Breast epithelium (tissue), 4 donors: ENCODE measurements at places on chromosomes 7 and 10. TPM values are rescaled to one million over a fixed set of nuclear protein-coding genes. Genes with fewer than 3 reads are reported as not detected.

DNA sequence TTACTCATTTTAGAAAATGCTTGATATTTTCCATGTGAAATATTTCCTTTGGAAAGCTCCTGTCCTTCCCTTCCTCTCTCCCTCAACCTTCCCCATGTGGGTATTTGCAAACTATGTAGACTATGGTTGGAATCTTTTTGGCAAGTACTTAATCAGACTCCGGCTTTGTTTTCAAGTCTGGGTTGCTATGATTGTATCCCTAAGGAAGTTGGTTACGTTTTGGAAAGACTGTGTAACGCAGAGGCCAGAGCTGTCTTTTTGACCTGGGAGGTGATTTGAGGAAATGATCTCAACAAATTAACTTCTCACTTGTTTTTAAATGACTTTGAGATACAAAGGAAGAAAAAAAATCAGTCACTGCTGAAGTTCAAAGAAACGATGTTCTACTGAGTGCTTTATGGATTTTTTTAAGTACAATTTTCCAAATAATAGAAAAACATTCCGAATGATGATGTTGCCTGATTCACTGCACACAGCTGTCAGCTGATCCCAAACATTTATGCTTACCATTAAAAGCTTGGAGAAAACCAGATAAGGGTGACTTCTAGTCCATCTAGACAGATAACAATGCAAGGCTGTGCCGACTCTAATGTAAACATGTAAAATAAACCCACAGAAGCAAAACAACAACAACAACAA is 145.5 kb upstream of the CELF2 start:
- H3K4me3 ChIP-seq, result no peak overlapping the region
- H3K27me3 ChIP-seq, result no peaks in the 10 kb centered on the region
- peak overlapping the region; percentile 81 for H3K27ac ChIP-seq

DNA sequence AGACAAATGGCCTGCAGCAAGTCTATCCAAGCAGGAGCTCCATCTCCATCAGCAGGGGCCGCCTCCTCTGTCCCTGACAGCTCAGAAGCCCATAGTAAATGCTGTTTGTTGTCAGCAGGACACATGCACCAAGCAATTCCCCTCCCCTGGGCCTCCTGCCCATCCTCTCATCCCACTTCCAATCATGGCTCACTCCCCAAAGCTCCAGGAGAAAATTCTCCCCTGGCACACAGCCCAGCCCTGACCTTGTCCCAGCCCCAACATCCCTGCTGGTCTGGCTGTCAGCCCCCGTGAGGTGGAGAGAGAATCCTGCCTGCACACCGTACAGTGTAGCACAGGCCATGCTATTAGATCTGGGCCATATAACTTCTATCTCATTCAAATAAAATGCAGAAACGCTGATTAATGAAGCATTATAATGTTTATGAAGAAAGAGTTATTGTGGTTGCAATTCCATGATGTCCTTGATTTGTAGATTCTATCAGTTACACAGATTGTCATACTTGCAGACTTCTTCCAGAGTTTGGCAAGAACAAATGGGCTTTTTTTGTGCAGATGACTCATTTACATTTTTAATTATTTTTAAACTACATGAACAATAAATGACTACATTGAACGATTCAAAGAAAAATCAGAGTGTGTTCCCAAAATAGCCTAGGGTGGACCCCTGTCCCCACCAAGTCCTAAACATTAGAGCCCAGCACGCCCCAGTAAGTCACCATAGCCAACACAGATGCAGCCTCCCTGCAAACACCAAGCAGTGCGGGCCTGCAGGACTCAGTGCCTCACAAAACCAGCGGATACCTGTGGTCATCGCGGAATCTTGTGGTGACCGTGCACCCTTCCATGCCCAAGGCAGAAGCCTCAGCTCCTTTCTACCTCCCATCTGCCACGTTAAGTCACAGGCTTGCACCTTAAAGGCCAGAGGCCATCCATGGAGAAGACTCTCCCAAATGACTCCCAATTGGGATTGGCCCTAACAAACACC is 70.1 kb downstream of the COBL start:
- no peaks in the 10 kb centered on the region for H3K4me1 ChIP-seq
- H3K36me3 ChIP-seq, result no peaks in the 10 kb centered on the region
- no peak overlapping the region for H3K27ac ChIP-seq
- H3K4me3 ChIP-seq, result no peak overlapping the region
- H3K27me3 ChIP-seq, result no peaks in the 10 kb centered on the region

GRCh38 chr7:96303686-96304443 is 18.0 kb downstream of the SLC25A13 start:
- H3K36me3 ChIP-seq, result no peaks in the 10 kb centered on the region
- no peaks in the 10 kb centered on the region for H3K27me3 ChIP-seq
- H3K4me1 ChIP-seq, result peaks cover 11% of the 10 kb centered on the region
- H3K27ac ChIP-seq, result peak overlapping the region; percentile 50

DNA sequence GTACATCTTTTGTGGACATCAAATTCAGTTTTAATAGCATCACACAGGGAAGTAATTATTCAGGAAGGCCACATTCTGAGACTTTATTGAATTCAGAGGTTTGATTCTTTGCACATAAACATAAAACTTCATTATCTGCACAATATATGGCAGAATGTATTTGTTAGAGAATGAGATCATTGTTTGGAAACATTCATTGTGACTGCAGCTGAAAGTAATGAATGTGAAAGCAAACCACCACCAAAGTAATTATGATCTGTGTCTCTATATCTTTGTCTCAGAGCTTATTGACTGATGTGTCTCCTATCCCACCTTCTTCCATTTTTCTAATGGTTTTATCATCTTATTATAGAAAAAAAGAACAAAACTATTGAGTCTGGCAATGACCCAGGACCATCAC is 340.9 kb upstream of the PCDH15 start:
- no peaks in the 10 kb centered on the region for H3K27me3 ChIP-seq
- DNase-seq, result no peak
- H3K27ac ChIP-seq, result no peak overlapping the region
- H3K36me3 ChIP-seq, result no peaks in the 10 kb centered on the region
- H3K4me3 ChIP-seq, result no peak overlapping the region
- no peaks in the 10 kb centered on the region for H3K4me1 ChIP-seq

DNA sequence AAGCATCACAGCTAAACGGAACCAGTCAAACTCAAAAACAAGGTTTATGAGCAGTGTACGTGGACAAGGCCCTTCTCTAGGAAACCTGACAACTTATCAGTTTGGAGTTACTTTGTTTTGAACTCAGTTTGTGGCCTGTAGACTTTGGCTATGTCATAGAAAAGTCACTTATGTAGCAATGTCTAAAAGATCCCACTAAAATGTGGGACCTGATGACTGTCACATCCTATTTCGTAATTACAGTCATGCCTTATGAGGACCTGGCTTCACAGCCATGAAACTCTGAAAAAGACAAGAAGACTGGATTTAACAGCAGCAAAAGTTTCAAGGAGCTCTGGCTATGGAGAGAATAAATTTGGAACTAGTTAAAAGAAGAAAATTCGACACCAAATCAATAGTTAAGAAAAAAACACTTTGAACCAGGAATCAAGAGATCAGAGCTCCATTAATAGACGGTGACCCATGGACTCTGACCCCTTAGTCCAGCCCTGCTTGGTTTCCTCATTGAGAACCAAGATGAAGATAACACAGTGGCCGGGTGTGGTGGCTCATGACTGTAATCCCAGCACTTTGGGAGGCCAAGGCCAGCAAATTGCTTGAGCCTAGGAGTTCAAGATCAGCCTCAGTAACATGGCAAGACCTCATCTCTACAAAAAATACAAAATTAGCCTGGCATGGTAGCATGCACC is 204.3 kb downstream of the SFMBT2 start:
- no peak overlapping the region for H3K27ac ChIP-seq
- H3K4me3 ChIP-seq, result no peak overlapping the region
- DNase-seq, result no peak
- no peaks in the 10 kb centered on the region for H3K27me3 ChIP-seq
- no peaks in the 10 kb centered on the region for H3K36me3 ChIP-seq
- H3K4me1 ChIP-seq, result no peaks in the 10 kb centered on the region

DNA sequence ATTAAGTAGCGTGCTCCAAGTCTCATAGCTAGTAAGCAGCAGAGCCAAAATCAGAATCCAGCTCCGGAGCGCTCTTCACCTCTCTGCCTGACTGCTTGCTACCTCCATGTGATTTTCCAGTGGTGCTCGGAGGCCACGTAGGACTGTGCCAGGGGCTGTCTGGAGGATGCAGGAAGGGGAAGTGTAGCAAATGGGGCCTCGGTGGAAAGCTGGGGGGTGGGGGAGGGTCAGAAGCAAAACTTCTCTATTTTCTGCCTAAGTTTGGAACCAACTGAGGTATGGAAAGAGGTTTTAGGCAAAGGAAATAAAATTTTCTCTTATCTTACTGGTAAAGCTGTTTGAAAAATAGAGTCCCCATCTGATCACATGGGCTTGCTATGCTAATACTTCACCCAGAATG is 108.7 kb downstream of the TBXAS1 start:
- no peak for DNase-seq
- no peaks in the 10 kb centered on the region for H3K36me3 ChIP-seq
- H3K4me1 ChIP-seq, result no peaks in the 10 kb centered on the region
- H3K27me3 ChIP-seq, result no peaks in the 10 kb centered on the region
- no peak overlapping the region for H3K27ac ChIP-seq
- H3K4me3 ChIP-seq, result no peak overlapping the region

DNA sequence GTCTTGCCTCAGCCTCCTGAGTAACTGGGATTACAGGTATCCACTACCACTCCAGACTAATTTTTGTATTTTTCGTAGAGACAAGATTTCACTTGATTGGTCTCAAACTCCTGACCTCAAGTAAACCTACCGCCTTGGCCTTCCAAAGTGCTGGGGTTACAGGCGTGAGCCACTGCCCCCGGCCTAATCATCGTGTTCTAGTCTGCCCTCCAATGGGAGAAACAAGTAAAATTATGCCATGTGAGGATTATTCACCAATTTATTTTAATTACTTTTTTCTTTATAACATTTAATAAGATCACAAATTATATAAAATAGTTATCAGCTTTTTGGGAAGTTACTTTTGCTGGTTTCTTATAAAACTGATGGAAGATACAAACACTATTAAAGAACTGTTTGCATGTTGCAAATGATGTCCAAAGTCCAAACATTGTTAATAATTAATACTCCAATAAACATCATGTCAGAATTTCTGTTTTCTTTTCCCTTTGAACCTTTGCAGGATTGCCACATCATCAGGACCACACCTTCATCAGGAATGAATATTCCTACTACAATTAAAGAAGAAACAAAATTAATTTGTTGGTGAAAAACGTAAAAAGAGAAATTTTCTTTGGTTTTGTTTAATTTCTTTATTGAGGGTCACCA is 786 bp upstream of the AKR1C4 start:
- no peak overlapping the region for H3K4me3 ChIP-seq
- no peak for DNase-seq
- H3K27ac ChIP-seq, result no peak overlapping the region
- H3K4me1 ChIP-seq, result no peaks in the 10 kb centered on the region
- H3K27me3 ChIP-seq, result no peaks in the 10 kb centered on the region

GRCh38 chr10:49616421-49617101 is 2.7 kb downstream of the CHAT start:
- no peak for DNase-seq
- H3K4me1 ChIP-seq, result no peaks in the 10 kb centered on the region
- H3K27me3 ChIP-seq, result peaks cover 91% of the 10 kb centered on the region
- no peaks in the 10 kb centered on the region for H3K36me3 ChIP-seq

DNA sequence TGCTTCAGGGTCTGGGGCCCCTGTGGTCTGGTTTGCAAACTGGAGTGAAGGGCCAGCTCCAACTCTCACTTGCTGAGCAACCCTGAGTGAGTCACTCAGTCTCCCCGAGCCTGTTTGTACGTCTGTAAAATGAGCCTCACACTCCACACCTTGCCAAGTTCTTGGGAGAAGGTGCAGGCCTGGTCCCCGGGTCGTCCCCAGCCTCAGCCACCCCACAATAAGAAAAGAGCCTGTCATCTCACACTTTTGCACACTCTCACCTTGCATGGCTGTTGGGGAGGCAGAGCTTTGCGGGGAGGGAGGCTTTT is 5.2 kb downstream of the GRIFIN start:
- H3K4me3 ChIP-seq, result no peak overlapping the region
- no peaks in the 10 kb centered on the region for H3K36me3 ChIP-seq
- H3K4me1 ChIP-seq, result no peaks in the 10 kb centered on the region
- no peak overlapping the region for H3K27ac ChIP-seq

GPER1 gene
- total RNA-seq, result 3.3 TPM

DNA sequence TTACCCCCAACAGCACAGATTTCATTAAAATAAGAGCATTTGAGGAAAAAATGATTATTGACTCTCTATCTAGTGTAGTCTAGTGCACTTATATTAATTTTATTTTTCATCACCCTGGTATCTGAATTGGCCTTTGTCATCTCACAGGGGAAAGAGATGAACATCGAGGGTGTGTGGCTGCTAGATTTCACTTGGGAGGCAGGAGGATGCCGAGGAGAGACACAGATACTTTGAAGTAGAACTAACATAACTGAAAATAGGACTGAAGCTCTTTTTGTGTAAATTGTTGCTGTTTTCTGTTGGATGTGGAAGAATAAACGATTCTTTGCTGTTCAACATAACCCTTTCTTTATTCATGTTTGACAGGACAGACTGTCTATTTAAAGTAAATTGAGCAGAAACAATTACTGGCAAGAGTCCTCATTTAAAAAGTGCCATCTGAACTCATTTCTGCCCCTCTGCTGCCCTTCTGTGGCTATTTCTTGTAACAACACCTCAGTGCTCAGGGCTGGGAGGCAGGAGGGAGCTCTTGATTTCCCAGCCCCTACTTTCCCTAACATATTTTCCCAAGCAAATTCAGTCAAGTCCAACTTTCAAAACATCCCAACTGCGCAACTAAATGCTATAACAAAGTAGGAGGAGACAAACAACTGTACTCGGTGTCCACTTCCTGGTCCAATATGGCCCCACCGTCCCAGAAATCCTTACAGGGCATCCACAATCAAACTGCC is 15.6 kb downstream of the LYZL1 start:
- no peak overlapping the region for H3K4me3 ChIP-seq
- no peaks in the 10 kb centered on the region for H3K36me3 ChIP-seq
- no peaks in the 10 kb centered on the region for H3K27me3 ChIP-seq
- H3K4me1 ChIP-seq, result no peaks in the 10 kb centered on the region
- no peak for DNase-seq

PRLHR gene
- not detected for total RNA-seq

DNA sequence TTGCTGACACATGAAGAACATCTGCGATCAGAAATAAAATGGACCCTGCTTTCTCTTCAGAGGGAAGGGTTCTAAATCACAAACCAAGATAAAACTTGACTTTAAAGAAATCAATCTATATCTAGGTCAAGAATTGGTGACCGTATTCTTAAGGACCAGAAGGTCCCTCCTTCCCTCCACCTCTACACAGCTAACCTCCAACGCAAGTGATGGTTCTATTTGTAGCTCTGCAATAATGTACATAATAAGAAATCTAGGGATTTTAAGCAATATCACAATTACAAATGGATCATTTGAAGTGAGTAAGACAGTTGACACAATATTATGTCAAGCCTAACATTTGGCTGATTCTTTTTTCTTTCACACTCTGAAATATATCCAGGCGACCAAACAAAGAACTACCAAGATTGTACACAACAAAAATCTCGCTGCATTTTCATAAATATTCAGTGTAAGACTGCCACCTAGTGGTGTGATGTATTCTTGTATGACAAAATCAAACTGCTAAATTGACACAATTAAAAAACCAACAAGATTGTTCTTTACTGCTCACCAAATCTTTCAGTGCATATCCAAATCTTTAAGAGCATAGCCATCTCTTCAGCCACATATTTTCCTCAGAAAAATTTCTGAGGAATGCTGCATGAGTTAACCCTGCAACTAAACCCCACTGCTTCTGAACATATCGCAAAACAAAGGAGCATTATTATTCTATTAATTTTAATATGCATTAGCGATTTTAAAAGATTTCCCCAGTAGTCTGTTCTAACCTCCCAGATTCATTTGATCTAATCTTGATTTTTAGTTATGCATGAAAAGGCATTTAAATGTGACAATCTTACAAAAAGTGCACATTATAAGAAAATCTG is 44.5 kb downstream of the ICA1 start:
- H3K27me3 ChIP-seq, result no peaks in the 10 kb centered on the region
- no peak overlapping the region for H3K27ac ChIP-seq
- no peak overlapping the region for H3K4me3 ChIP-seq
